ENCODE measurements at places on chromosomes 5 and 9.

- no peak for DNase-seq
Observed at GRCh38 chr9:981491-981898, 5.0 kb downstream of the DMRT3 start.

GRCh38 chr9:2686911-2687310, 30.4 kb upstream of the KCNV2 start:
- no peak for DNase-seq

DNA sequence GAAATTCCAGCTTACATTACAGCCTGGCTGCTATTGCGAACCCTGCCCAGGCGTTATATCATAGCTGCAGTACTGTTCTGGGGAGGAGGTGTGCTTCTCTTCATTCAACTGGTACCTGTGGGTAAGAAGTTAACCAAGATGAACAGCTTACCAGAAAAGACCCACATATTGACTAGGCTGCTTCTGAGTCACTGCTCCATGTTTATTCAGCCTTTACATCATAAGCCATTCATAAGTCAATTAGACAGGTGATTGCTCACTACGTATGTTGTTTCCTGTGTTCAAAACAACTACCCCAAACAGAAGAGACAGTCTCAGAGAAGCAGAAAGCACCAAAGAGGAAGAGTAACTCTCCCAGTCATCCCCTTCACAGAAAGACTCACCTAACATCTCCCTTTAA, 34.7 kb upstream of the SLC22A5 start:
- DNase-seq = no peak

GRCh38 chr9:5388026-5388819, 48.5 kb upstream of the RLN1 start:
- peak; percentile 40 for DNase-seq

DNA sequence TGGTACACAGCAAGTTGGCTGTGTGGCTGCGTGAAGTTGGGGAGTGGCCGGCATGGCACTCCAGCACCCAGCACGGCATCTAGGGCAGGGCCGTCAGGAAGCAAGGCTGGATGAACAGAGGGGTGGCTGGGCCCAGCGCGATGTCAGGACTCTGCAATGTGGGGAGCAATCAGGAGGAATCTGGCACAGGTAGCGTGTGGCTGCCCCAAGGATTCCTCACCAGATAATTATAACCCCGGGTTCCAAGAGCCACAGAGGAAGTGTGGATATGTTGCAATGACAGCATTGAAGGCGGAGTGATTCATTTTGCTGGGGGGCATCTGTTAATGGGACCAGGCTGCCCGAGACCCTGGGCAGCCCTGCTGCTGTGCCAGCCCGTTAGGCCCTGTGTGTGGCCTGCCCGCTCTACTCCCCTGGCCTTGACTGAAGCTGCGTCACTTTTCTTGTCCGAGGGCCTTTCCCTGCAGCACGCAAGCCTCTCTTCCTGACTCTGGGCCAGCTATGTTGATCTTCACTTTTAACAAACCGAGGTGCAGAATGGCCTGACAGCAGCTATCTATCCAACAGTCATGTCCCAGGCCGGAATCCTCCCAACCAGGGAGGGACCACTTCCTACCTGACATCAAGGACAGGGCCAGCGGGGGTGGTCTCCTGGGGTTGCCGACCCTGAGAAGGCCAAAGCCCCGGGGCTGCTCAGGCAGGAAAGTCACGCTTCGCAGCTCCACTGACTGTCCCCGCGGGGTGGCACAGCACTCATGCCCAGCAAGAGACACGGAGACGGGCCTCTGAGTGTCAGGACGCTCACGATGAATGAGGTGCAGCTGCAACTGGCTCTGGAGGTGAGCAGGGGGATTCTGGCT, 118.0 kb upstream of the PHYKPL start:
- peak; percentile 20 for DNase-seq

DNA sequence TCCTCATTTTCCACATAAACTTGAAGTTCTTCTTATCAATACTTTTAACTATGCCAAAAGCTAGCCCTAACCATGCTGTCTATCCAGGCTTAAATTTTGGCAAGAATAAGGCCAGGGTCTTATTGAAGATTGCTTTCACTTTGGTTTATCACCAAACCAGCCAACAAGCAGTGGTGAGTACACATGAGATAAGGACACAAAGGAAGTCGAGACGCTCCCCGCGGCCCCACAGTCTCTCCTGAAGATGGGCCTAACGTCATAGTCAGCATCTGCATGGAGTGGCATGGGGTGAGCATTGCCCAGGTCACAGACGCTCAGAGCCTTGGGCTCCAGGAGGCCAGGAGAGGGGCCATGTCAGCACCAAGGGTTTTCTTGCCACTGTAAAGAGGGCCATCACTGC, 80.3 kb downstream of the ATPSCKMT start:
- peak; percentile 40 for DNase-seq

- no peak for DNase-seq
Observed at GRCh38 chr5:14186059-14186830, 43.1 kb downstream of the TRIO start.

DNA sequence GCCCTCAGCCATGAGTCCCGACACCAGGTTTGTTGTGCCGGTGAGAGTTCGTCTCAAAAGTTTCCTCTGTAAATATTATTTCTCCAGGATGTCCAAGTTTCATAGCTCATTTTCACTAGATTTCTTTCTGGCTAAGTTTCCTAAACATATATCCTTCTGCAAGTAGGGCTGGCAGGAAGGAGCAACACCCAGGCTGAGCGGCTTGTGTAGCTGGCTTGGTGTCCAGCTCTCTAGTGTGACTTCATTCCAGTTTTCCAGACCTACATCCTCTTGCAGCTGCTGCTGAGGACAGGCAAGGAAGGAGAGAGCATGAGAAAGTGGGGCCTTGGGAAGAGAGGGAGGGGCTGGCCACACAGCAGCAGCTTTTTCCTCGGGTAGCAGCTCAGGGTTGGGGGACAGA, 80.3 kb downstream of the FGF1 start:
- DNase-seq = no peak

DNA sequence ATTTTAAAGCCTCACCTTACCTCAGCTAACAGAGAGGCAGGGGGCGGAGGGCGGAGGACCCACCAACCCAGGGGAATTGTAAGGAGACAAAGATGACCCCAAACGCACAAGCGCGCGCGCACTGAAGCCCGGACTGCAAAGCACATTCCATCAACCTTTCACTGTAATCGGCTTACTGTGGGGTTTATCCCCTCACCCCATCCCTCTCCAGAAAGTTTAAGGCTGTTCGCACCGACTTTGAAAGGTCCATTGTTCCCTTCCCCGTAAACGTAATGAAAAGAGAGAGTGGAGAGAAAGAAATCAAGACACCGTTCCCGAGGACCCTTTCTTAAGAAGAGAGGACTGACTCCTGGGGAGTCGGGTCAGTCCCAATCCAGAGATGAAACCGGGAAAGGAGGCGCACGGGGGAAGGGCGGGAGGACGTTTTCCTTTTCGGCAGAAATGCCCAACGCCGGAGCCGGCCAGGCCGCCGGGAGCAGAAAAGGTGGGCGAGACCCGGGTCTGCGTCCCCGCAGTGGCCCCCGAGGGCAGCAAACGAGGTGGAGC, 464 bp downstream of the CEMIP2 start:
- DNase-seq = peak; percentile 45

- no peak for DNase-seq
Observed at GRCh38 chr9:101356619-101357018, 28.2 kb downstream of the BAAT start.

DNA sequence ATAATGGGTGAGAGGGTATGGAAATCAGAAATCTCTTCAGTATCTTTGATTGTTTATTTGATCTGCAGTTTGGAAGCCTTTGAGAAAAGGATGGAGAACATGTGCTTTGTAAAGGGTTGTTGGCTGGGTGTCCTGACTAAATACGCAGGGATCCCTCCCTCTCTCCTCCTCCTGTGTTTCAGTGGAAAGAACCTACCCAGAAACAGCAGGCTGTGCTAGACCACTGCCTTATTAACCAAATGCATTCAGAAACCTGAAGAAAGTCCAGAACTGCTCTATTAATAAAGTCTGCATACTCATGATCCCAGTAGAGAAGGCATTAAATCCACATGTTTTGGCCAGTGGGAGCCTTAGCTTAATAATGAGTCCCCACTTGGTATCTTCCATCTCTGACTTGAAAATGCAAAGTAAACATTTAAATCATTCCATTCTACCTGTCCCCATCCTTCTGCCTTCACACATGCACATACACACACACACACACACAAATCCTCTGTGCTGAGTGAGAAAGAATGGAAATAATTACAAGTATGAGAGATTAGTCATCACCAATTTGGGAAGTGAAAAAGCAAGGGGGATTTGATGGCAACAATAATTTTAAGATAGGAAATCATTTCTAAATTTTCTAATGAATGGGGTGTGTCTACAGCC, 10.0 kb upstream of the LECT2 start:
- DNase-seq = no peak

DNA sequence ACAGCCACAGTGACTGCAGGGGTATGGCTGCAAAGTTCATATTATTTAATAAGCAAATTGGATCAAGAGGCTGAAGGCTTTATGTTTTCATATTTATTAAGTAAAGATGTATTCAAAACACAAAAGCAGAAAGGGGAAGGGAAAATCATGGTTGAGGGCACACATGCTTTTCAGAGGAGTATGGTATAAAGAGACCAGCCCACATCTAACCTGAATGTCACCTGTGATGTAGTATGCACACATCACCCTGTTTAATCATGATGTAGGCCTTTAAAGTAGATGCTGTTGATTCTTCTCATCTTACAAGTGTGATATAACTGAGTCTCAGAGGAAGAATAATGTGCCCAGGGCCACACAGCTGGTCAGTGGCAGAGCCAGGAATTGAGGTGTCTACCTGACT, 211.8 kb downstream of the DCP2 start:
- DNase-seq = no peak

DNA sequence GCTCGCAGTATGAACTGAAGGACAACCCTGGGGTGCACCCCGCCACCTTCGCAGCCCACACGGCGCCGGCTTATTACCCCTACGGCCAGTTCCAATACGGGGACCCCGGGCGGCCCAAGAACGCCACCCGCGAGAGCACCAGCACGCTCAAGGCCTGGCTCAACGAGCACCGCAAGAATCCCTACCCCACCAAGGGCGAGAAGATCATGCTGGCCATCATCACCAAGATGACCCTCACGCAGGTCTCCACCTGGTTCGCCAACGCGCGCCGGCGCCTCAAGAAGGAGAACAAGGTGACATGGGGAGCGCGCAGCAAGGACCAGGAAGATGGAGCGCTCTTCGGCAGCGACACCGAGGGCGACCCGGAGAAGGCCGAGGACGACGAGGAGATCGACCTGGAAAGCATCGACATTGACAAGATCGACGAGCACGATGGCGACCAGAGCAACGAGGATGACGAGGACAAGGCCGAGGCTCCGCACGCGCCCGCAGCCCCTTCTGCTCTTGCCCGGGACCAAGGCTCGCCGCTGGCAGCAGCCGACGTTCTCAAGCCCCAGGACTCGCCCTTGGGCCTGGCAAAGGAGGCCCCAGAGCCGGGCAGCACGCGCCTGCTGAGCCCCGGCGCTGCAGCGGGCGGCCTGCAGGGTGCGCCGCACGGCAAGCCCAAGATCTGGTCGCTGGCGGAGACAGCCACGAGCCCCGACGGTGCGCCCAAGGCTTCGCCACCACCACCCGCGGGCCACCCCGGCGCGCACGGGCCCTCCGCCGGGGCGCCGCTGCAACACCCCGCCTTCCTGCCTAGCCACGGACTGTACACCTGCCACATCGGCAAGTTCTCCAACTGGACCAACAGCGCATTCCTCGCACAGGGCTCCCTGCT, 3.8 kb downstream of the IRX1 start:
- DNase-seq = no peak

DNA sequence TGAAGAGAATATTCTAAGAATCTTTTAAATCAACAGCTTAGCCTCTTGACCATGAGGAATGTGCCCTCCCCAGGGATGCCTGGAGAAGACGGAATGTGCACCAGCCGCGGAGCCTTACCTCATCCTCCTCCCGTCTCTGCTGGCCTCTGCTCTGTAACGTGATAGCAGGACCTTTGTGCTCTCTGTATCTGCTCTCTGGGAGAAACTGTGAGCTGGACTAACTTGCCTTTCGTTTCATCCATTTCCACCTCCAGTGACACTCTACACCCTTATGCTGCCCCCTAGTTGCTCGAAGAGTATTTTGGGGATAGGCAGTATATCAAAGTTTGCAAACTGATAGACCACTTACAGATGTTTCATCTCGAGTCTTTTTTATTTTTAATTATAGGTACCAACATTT, 141.4 kb downstream of the NPR3 start:
- peak; percentile 69 for DNase-seq

- no peak for DNase-seq
Observed at GRCh38 chr5:8560776-8561175, 691.8 kb downstream of the MTRR start.

- DNase-seq = no peak
Observed at GRCh38 chr5:59177644-59178043, 594.8 kb downstream of the RAB3C start.

GRCh38 chr5:125834438-125835115, 588.6 kb upstream of the GRAMD2B start:
- DNase-seq = no peak

- DNase-seq = peak; percentile 5
Observed at GRCh38 chr5:108801776-108802175, 54.1 kb downstream of the FER start.

DNA sequence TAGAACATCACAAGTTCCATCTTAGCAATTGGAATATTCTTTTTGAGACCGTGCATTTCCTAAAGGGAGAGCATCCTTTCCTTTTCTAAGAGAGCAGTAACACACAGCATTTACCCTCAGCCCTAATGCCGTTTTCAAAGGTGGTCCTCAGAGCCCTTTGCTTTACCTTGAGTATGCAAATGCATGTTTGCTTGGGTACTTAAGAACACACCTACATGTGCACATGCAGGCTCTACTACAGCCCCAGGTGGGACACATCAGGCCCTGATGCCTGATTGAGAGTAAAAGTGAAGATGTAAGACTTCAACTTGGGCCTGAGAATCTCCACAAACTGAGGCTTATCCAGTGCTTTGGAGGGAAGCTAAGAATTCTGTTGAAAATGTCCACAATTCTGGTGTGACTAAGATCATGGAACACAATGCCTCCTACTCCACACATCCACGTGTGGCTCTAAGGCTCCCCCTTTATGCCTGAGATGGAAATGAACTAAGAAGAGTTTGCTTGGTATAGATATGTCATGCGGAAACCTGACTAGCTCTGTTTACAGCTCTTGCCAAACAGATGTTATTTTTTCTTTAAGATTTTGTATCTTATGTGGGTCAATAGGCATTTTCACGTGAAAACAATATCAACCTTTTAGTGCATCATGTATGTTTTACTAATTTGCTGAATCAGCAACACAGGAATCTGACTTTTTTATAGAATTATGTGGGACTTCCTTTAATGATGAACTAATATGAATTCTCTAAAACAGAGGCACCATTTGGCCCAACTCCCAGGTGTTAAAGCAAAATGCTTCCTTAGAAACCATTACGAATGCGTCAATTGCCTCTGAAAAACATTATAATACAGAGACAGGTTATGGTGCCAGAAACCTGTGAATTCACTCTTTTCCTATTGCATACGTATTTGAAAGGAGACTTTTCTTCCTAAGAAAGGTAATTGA, 48.9 kb upstream of the SLC2A8 start:
- no peak for DNase-seq

DNA sequence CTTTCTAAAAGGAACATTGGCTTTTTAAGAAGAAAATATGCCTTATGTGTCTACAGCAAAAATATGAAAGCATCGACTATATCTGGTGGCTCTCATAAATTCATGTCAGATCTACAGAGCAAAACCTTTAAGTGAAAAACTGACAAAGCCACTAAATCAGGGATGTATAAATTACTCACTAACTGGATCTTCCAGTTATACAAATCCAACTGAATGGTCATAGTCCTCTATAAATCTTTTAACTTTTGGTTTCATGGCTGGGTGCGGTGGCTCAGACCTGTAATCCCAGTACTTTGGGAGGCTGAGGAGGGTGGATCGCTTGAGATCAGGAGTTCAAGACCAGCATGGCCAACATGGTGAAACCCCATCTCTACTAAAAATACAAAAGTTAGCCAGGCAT, 29.2 kb upstream of the GZMA start:
- DNase-seq = no peak

Data from hematopoietic multipotent progenitor cell treated with erythropoietin and hydrocortisone succinate and interleukin-3 and kit ligand, for 6 days (in vitro differentiated cells).